Left ventricle myocardium superior (tissue), 1 donor: ENCODE measurements at places on chromosomes 6 and 20.

DNA sequence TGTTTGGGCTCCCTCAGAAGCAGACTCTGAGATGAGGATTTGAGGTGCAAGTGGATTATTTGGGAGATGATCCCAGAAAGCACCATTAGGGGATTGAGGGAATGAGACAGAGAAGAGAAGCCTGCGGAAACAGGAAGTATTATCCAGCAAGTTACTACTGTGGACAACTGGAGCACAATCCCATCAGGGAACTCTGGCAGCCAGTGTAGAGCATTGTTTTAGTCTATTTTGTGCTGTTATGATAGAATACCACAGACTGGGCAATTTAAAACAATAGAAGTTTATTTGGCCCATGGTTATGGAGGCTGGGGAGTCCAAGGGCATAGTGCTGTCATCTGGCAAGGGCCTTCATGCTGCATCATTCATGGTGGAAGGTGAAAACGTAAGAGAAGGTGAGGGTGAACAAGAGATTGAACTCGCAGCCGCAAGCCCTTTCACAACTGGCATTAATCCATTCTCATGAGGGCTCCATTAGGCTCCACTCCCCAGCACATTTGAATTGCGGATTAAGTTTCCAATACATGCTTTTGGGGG lies 43.5 kb upstream of the SLC9A8 start:
- DNase-seq, result no peak

DNA sequence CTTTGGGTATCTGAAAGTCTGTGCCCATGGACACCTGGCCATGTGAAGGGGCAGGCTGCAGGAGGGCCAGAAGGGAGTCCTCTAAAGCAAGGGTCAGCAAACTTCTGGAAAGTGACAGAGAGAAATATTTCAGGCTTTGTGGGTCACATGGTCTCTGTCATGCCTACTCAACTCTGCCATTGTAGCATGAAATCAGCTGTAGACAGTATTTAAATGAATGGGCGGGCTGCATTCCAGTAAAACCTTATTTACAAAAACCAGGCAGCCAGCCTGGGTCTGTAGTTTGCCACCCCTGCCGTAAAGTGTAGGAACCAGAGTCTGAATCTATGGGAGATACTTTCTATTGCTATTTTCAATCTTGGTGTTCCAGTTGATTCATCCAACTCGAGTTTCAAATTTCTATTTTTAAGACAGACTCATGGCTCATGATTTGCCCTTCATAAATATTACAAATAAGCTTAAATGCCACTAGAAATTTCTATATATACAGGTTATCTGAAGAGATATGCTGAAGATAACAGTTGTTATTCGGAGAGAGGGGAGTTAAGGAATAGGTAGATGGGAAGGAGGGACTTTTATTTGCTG lies 19.0 kb upstream of the ADGRF4 start:
- DNase-seq, result no peak

- DNase-seq, result no peak
Measured at GRCh38 chr6:5446362-5447075, 185.2 kb downstream of the FARS2 start.

GRCh38 chr6:33419580-33420490 lies at the start of gene SYNGAP1:
SYNGAP1 (plus strand) TSS chr6:33420065; CDS start chr6:33420265, 200 bp downstream.
- peak; percentile 76 for DNase-seq

- DNase-seq, result no peak
Measured at GRCh38 chr6:10429638-10430427, 15.0 kb upstream of the TFAP2A start.

- no peak for DNase-seq
Measured at GRCh38 chr20:24357177-24357576, 112.3 kb upstream of the SYNDIG1 start.

GRCh38 chr20:51379601-51380341 lies 162.7 kb downstream of the NFATC2 start:
- no peak for DNase-seq

DNA sequence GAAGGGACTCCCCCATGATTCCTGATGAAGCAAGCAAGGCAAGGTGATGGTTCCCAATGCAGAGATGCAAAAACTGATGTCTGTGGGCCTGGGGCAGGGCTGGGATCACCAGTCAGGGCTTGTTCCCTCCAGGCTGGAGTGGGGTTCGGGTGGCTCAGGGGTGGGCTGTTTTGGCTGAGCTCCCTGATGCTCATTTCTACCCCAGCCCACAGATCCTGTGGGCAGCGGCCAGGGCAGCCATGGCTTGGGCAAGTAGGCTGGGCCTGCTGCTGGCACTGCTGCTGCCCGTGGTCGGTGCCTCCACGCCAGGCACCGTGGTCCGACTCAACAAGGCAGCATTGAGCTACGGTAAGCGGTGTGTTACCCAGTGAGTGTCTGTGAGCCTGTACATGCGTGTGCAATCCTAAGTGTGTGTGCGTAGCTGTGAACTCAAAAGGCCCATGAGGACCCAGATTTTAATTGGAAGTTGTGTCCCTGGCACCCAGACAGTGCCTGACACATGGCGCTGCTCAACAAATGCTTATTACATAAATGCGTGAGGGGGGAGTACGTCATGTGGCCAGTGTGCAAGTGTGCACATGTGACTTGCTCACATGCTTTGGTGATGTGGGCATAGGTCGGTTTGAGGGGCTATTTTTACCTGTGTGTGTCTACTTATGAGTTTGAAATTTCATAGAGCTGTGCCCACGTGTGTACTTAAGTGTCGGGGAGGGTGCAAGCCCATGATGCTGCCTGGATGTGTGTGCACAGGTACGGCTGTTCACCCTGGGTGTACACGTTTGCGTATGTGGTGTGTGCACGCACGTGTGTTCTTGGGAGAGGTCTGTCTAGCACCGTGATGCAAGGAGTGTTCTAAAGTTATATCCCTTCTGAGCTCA lies 1.1 kb downstream of the BPIFB2 start:
- DNase-seq, result no peak

GRCh38 chr6:22888163-22888752 lies 318.9 kb downstream of the HDGFL1 start:
- no peak for DNase-seq

DNA sequence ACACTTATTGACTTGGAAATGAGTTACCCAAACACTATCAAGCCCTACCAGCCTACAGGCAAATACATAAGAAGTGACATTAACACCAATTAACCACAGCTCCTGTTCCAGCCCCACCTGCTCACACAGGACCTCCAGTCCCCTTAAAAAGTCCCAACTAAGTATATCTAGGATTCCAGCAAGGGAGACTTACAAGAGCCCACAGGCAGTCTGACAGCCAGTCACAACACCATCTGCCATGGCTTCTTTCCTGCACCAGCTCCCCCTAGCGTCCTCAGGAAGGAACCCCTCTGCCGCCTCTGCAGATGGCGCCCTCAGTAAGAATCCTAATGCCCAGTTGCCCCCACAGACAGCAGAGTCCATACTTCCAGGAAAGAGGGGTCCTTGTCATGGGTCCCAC lies 122.1 kb downstream of the HIVEP2 start:
- no peak for DNase-seq

- DNase-seq, result no peak
Measured at GRCh38 chr6:4656106-4656505, 120.1 kb upstream of the CDYL start.

- DNase-seq, result no peak
Measured at GRCh38 chr6:85594197-85594930, 706 bp upstream of the SNX14 start.

- DNase-seq, result peak; percentile 72
Measured at GRCh38 chr20:44217342-44218092, 6.9 kb upstream of the OSER1 start.

- no peak for DNase-seq
Measured at GRCh38 chr6:133841176-133841575, 47.7 kb upstream of the TCF21 start.
